Caco-2 (cell line): ENCODE measurements at places on chromosomes 16 and 17.

GRCh38 chr17:80879723-80880647 is 111.7 kb upstream of the CHMP6 start:
- DNase-seq, result no peak

GRCh38 chr17:21171309-21171922 is 42.5 kb downstream of the TMEM11 start:
- DNase-seq, result no peak

- no peak for DNase-seq
Measured at GRCh38 chr17:62652251-62653001, 25.0 kb downstream of the MRC2 start.

- DNase-seq, result no peak
Measured at GRCh38 chr16:68365167-68365817, 54.5 kb downstream of the PRMT7 start.

DNA sequence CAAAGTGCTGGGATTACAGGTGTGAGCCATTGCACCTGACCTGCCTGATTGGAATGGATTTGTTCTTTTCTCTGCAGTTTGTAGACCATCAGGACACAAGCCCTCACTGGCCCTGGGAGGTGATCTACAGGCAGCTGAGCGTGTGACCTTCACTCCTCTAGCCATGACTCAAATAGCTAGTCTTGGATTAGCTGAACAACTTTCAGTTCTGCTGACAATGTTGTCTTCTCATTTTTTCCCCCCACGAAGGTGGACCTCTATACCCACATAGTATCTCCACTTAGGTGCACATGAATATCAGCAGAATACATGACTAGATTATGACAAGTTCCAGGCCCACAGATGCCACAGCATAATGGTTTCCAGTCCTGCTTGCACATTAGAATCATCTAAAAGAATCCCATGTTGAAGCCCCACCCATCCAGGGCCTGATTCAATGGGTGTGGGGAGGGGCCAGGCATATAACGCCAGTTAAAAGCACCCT is 36.8 kb downstream of the HS3ST3B1 start:
- no peak for DNase-seq

GRCh38 chr16:49806446-49806845 is 49.5 kb downstream of the ZNF423 start:
- DNase-seq, result no peak

DNA sequence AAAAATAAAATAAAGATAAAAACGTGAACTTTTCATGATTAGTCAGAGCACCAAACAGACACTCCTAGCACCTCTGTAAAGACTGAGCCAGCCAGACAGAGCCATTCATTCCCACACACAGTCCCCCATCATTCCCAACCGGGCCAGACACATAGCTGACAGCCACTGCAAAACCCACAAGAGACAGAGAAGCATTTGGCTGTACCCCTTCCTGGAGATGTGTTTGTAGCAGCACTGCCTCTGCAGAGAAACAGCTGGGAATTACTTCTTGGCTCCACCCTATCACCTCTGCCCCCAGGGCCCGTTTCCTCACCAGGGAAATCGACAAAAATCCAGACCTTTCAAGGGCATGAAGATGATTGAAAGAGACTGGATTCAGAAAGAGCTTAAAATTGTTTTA is 46.4 kb downstream of the MYH11 start:
- no peak for DNase-seq

DNA sequence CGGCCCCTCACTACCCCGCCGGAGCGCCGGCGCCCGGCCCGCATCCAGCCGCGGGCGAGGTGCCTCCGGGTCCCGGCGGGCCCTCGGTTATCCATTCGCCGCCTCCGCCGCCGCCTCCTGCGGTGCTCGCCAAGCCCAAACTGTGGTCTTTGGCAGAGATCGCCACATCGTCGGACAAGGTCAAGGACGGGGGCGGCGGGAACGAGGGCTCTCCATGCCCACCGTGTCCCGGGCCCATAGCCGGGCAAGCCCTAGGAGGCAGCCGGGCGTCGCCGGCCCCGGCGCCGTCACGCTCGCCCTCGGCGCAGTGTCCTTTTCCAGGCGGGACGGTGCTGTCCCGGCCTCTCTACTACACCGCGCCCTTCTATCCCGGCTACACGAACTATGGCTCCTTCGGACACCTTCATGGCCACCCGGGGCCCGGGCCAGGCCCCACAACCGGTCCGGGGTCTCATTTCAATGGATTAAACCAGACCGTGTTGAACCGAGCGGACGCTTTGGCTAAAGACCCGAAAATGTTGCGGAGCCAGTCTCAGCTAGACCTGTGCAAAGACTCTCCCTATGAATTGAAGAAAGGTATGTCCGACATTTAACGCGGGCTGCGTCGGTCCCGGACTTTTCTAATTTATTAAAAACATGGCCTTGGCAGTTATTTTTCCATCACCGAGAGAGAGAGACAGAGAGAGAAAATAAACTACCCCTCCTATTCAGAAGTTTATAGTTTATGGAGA is 2.8 kb downstream of the IRX5 start:
- no peak for DNase-seq

DNA sequence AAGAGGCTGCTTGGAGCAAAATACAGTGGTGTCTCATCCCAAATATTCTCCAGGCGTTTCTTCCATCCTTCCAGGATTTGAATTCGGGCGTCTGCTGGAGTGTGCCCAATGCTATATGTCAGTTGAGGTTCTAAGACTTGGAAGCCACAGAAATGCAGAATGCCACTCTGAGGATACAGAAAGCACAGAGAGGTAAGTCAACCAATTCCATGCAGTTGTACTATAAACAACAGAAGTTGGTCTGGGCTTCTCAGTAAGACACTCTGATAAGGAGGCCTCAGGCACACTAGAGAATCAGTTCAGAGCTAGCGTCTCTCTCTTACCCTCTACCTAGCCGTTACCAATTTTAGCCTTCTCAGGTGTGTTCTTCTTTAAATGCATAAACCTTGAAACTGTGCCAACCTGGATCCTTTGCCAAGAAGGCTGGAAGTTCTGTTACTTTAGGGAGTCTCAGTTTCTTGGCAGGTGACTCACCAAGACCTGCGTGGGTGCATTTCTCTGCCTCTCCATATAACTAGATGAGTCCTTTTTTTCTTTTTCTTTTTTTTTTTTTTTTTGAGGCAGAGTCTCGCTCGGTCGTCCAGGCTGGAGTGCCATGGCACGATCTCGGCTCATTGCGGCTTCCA is 15.1 kb downstream of the NQO1 start:
- DNase-seq, result no peak

GRCh38 chr17:65449495-65449894 is 112.0 kb downstream of the AXIN2 start:
- no peak for DNase-seq

GRCh38 chr17:75850928-75851692 is 4.0 kb downstream of the WBP2 start:
- no peak for DNase-seq

GRCh38 chr17:79114458-79115301 is 40.1 kb downstream of the ENGASE start:
- no peak for DNase-seq

DNA sequence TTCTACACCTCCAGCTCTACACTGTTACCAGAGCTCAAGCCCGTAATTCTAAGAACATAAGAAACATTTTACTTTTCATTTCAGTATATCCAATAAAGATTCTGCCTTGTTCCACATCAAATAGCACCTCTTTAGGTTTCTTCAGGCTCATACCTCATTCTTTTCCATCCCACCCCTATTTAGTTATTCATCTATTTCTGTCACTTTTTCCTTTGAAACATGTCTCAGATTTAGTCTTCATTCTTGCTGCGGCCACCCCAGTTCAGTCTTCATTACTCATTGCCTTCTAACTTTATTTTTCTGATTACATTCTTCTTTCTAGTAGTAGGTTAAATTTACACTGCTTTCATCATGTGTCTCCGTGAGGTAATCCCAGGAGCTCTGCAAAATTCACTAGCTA is 33.5 kb downstream of the PPM1E start:
- DNase-seq, result no peak

GRCh38 chr16:74565378-74565777 is 41.5 kb downstream of the GLG1 start:
- no peak for DNase-seq

DNA sequence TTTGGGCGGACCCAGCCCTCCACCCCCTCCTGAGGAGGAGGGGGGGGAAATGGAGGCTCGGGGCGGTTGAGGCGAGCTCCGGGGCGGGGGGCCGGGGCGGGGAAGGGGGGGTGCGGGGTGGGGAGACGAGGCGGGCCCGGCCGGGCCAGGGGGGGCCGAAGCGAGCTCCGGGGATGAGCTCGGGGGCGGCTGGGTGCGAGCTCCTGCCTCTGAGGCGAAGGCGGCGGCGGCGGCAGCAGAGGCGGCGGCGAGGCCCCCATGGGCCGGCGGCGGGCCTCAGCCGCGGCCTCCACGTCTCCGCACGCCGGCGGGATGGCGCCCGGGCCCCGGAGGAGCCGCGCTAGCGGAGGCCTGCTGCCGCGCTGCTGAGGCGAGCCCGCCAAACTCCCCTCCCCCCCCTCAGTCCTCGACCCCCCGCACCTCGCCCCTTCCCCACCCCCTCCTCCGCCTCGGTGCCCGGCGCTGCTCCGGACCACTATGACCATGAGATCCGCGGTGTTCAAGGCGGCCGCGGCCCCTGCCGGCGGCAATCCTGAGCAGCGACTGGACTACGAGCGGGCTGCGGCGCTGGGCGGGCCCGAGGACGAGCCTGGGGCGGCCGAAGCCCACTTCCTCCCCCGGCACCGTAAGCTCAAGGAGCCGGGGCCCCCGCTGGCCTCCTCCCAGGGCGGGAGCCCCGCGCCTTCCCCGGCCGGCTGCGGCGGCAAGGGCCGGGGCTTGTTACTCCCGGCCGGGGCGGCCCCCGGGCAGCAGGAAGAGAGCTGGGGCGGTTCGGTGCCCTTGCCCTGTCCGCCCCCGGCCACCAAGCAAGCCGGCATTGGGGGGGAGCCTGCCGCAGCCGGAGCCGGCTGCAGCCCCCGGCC is 596 bp downstream of the MSL1 start:
- peak; percentile 57 for DNase-seq

- no peak for DNase-seq
Measured at GRCh38 chr17:67095803-67096202, 51.4 kb downstream of the CACNG1 start.

DNA sequence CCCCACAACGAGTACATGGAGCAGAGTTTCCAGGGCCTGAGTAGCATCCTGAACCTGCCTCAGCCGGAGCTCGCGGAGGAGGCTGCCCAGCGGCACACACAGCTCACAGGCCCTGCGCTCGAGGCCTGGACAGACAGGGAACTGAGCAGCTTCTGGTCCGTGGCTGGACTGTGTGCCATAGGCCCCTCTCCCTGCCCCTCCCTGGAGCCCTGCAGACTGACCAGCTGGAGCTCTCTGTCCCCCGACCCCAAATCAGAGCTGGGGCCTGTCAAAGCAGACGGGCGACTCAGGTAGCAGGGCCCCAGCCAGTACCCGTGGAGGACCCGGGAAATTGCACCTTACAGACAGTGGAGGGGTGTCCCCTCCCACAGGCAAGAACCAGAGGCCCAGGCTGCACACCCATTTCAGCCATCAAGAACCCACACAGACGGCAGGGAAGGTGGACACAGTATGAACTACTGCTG is 13.0 kb downstream of the MRPL27 start:
- peak; percentile 47 for DNase-seq

GRCh38 chr16:8943966-8944759 is 19.5 kb downstream of the USP7 start:
- no peak for DNase-seq

- DNase-seq, result no peak
Measured at GRCh38 chr16:6863135-6863534, 469.5 kb upstream of the RBFOX1 start.

GRCh38 chr16:81185416-81185815 is 53.1 kb upstream of the BCO1 start:
- no peak for DNase-seq

DNA sequence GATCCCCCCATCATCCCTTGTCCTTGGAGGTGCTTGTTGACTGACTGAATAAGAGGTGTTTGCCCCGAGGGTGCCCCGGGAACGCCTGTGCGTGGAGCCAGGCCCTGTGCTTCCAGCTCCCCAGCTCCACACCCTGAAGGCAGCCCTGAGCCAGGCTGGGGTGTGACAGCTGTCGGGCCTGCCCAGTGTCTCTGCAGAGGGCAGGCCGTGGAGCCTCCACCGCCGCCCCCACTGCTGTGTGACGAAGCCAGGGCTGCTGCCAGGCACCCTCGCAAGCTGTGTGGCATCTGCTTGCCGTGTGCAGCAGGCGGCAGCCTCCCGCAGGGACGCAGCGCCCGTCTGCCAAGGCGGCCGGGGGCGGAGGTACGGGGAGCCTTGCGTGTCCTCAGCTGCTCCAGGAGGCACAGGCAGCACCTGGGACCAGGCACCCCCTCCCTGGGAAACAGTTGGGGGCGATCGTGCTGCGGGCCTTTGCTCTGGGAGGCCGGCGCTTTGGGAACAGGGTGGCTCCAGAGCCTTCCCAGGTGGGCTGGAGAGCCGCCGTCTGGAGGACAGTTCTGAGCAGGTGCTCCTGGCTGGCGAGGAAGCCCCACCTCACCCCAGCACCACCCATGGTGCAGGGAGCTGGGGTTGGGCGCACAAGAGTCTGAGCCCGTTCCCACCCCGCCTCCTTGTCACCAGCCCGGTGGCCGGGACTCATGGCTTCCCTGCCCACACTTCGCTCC is 26.6 kb downstream of the GSE1 start:
- DNase-seq, result no peak

DNA sequence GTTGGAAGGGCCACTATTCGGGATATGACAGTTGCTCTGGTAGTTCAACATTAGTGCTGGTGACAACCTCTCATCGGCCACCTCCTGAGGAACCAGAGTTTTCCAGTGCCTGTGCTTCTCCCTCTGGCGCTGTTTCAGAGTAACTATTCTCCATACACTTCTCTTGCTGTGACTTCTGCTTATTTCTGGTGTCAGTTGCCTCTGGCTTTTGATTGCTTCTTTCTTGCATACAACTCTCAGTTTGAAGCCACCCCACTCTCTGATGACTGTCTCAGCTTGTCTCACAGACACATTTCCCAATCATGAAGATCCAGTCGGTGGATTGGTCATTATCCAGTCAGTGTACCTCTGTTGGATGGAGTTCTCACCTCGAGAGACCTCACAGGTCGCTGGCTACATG is 3.4 kb upstream of the TM4SF5 start:
- DNase-seq, result no peak

DNA sequence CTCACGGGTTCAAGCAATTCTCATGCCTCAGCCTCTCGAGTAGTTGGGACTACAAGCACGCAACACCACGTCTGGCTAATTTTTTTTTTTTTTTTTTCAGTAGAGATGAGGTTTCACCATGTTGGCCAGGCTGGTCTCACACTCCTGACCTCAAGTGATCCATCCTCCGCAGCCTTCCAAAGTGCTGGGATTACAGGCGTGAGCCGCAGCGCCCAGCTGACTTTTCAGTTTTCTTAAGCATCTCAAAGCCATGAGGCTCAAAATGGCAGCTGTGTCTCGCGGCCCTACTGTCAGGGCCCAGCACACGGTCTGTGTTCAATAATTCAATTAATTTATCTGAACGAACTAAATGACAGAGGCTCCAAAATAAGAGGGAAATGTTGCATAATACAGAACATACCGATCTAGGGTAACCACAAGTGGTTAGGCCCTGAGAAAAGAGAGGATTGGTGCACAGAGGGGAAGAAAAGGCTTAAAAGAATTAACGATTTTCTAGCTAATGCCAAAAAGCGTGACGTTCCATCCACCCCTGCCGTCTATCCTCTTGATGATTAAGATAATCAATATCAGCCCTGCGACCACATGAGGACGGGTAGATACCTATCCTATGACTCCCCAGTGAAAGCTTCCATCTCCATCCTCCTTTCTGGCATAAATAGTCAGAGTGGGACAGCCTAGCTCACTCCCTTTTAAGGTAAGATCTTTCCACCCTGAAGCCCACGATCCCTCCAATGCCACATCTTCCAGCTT is 136.9 kb downstream of the SLC39A11 start:
- DNase-seq, result no peak
